ENCODE measurements at places on chromosomes 11 and 22.
A peak's percentile ranks its signal among the peaks of the same experiment; 100 is the strongest.

- no peak for DNase-seq
Observed at GRCh38 chr11:89433278-89433677, 57.9 kb downstream of the NOX4 start.

GRCh38 chr11:105034813-105035620 lies at the start of gene CASP1:
CASP1 (minus strand) TSS chr11:105035144; CDS start chr11:105035113, 31 bp downstream.
- peak; percentile 46 for DNase-seq

- no peak for DNase-seq
Observed at GRCh38 chr11:99351624-99352023, 330.9 kb downstream of the CNTN5 start.

- no peak for DNase-seq
Observed at GRCh38 chr11:24406389-24406788, 90.5 kb upstream of the LUZP2 start.

GRCh38 chr11:131668500-131669400 lies 298.3 kb downstream of the NTM start:
- DNase-seq: no peak

DNA sequence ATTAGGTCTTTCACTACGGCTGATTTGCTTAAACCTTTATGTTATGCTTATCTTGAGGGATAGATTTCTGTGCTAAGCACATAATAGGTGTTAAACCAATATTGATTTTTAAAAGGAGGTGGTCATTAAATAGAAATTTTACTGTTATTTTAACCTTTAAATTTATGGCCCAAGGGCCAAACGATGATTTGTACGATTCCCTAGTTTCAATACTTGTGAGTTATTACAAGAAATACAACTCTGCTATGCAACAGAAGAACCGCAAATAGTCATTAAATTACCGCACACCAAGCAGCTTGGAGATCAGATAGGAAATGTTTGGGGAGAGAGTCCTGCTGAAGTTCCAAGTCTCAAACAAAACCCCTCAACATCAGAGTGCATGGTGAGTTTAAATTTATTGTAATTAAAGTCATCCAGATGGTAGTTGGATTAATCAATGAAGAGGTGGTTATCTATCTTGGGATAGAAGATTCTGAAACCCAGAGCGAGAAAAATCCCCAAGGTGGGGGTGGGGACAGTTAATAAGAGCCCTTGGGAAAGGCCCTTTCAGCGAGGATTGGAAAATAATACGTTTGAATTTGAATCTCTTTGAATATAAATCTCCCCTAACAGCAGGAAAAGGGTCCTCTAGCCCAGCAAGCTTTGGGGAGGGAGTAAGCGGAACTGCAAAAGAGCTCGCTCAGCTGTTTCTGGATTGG lies 805 bp upstream of the QSER1 start:
- DNase-seq: no peak

DNA sequence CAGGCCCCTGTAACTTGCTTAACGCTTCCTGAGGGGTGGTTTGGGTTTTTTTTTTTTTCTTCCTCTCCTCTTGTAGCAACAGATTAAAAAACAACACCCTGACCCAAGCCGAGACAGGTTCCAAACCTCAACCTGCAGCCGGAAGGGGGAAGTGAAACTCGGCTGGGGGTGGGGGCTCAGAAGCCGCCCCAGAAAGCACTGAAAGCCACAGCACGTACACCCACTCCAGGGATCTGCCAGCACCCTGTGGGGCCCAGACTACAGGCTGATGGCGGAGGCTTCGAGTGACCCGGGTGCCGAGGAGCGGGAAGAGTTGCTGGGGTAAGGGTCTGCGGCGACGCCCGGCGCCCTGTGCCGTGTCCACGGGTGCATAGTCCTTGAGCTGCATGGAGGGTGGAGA lies at the start of gene LSP1:
LSP1 (plus strand) TSS at position 208 of the 400 bp plus-strand sequence; CDS start at position 269, 61 bp downstream.
- DNase-seq: peak; percentile 87

DNA sequence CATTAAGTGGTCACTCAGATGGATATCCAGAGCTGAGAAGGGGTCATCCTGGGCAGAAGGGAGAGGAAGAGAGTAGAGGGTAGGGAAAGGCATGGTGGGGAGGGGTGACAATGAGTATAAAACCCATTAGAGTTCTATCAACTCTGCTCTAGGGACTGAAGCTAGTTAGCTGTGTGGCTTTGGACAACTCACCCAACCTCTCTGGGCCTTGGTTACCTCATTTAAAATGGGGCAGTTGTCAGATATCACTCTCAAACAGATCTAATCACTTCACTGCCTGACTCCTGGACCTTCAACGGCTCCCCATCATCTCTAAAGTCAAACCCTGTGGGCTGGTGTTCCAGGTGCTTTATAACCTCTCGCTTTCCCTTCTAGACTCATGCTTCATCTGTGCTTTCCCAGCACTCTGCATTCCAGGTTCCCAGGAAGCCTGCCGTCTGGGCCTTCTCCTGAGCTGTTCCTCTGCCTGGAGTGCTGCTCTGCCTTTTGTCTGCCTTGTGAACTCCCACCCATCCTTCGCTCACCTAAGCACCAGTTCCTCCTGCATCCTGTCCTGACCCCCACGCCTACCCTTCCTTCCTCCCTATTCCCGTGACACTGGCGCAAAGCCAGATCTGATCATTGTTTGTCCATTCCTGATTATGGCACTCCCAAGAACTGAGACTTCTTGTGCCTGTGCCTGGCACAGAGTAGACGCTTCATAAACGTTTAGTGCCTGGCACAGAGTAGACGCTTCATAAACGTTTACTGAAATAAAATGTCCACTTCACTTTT lies 22.3 kb upstream of the KCNJ11 start:
- DNase-seq: no peak

GRCh38 chr11:1226986-1227550 lies 4.2 kb downstream of the MUC5B start:
- no peak for DNase-seq

- no peak for DNase-seq
Observed at GRCh38 chr11:1655168-1656060, 25.8 kb downstream of the KRTAP5-5 start.

DNA sequence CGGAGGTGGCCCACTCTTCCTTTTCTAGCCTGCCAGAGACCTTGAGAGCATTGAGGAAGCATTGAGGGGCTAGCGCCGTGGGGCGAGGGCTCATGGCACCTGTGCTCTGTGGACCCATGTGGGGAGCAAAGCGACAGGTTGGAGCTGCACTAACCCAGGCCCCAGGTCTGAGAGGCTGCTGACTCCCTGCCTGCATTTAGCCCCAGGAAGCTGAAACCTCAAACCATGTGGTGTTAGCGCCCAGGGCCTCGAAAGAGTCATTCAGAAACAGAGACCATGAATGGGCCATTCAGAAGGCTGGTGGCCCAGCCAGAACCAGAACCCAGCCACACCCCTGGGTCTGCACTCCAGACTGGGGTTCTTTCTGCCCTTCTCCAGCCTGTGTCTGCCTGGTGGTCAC lies 88.6 kb downstream of the BCR start:
- DNase-seq: no peak

DNA sequence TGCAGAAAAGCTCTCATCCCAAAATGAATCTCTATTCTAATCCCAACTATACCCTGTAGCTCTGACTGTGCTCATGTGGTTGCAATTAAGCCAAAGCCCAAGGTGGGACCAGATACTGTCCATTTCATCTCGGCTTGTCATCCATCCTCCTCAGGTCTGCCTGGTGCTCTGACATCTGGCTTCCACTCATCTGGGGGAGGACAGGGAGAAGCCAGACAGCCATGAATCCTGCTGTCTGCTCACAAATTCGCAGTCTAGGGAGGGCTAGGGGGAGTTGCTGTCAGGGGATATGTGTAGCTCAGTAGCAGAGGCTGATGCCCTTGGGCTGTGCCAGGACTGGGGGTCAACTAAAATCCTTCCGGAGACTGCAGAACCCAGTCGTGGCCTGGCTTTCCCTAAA lies 167.1 kb downstream of the ETS1 start:
- no peak for DNase-seq

- no peak for DNase-seq
Observed at GRCh38 chr11:6655790-6656583, at the start of gene DCHS1. DCHS1 (minus strand) TSS chr11:6655809; CDS start chr11:6641613, 14,196 bp downstream.

- no peak for DNase-seq
Observed at GRCh38 chr11:44955015-44955738, 4.5 kb upstream of the TP53I11 start.

DNA sequence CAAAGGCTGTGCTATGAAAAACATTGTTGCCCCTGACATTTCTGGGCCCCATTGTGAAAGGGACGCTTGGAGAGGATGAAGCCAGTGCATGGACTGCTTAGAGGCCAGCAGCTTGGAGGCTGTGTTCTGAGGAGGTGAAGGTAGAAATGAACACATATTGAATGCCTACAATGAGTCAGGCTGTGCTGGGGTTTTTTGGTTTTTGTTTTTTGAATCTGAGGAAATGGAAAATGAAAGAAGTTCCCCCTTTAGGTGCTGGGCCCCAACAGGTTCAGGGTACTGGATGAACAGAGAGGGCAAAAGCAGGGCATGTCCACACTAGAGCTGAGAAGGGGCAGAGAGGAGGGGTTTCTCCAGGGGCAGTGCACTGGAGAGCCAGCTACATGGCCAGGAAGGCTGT lies 166.1 kb upstream of the API5 start:
- no peak for DNase-seq

GRCh38 chr11:3138178-3139085 lies 26.7 kb downstream of the OSBPL5 start:
- no peak for DNase-seq

GRCh38 chr11:119468511-119468910 lies 45.5 kb upstream of the THY1 start:
- DNase-seq: no peak

- no peak for DNase-seq
Observed at GRCh38 chr11:117882311-117882905, 6.0 kb upstream of the FXYD6 start.

DNA sequence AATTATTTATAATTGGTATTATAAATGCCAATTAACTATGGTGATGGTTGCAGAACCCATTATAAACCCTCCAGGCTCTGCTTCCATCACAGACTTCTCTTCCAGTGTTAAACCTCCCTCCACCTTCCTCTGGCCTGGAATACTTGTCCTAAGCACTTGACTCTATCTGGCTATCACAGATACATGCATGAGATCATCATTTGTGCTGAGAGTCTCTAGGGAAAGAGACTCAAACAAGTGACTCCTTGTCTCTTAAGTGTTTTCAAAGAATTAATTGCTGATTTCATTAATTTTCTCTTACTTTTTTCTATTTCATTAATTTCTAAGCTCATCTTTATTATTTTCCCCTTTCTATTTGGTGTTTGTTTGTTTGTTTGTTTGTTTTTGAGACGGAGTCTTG lies 29.1 kb downstream of the RTL6 start:
- DNase-seq: no peak

DNA sequence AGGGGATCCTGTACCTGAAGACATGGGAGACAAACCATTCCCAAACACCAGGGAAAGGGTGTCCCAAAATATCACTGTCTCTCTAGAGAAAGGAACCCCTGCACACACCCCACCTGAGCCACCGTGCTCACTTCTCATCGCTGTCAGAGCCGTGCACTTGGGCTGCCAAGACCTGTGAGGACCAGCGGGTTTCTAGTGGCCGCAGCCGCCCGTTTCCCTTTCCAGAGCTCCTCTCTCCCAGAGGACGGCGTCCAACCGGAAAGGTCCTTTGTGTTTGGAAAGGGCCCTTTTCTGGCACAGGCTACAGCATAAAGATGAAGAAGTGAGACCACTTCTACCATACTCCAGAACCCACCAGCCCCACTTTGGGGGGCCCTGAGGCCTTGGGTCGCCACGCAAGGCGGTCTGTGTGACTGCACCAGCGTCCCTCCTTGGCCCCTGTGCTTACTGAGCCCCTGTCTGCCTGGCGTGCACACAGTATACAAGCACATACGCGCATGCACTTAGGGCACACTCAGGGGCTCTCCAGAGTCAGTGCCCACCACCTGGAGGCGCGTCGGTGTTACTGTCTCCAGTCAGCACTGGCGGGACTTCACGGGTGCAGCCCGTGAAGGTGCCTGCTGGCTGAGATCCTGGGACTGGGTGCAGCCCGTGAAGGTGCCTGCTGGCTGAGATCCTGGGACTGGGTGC lies 381.8 kb downstream of the TBC1D22A start:
- DNase-seq: no peak

GRCh38 chr11:27718346-27718862 lies 18.1 kb upstream of the BDNF start:
- no peak for DNase-seq

- no peak for DNase-seq
Observed at GRCh38 chr22:47406180-47406834, 643.9 kb downstream of the TBC1D22A start.

DNA sequence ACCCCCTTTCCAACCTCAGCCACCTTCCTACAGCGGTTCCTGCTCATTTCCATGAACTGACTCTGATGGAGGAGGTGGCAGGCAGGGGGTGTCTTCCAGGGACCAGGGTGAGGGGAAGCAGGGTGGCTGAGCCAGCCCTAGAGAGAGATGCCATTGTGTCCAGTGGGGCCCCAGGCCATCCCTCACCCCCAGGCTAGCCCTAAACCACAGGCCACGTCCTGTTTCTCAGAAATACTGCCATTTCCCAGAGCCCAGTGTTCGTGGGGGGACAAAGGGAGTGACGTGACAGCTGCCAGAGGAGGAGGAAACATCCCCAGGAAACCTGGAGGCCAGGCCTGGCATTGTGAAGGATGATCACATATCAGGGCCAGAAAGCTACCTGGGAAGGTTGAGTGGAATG lies 39.5 kb downstream of the CHRDL2 start:
- no peak for DNase-seq

DNA sequence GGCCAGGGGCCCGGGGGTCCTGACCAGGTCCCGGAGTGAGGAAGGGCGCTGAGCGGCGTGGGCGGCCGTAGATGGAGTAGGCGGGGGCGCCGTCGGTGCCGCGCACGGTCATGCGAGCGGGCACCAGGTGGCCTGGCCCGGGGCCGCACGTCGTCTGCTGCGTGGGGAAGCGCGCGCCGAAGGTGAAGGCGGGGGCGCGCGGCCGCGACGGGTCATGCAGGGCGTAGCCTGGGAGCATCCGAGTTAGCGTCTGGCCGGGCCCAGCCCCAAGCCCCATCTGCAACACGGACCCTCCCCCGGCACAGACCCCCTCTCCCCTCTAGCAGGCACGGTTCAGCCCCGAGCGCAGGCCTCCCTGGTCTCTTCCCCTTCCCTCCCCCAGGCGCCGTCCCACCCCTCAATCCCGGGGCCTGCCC lies 1.7 kb upstream of the TYMP start:
- DNase-seq: peak; percentile 49

DNA sequence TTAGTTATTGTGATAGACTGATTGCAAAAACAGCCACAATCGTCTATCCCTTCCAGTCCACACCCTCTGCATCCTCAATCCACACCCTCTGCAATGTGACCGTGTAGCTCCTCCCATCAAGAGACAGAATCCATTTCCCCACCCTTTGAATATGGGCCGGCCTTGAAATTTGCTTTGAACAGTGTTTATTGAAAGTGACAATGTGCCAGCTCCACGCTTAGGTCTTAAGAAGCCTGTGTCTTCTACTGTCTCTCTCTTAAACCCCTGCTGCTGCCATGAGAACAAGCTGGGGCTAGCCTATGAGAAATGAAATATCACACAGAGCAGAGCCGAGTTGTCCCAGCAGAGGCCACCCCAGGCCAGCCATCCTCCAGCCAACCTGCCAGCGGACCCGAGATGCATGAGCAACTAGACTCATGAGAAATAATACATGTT lies 22.3 kb upstream of the MICAL2 start:
- DNase-seq: no peak

DNA sequence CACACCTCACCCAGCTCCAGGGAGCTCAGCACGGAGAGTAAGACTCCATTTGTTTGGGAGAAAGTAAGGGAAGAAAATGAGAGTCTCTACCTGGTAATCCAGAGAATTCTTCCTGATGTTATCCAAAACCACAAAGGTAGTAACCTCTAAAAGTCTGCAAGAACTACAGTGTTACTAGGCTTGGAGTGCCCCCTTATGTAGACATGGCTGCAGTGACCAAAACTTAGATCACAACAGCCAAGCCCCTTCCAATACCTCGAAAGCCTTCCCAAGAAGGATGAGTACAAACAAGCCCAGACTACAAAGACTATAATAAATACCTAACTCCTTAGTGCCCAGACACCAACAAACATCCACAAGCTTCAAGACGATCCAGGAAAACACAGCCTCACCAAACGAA lies 4.9 kb downstream of the UBE2L6 start:
- DNase-seq: no peak

Data from CD8-positive, alpha-beta memory T cell (primary cell).